RWPE2 (cell line): ENCODE measurements at places on chromosomes 5 and 9.

- no peak for DNase-seq
Measured at GRCh38 chr9:69076550-69076949, 41.0 kb downstream of the FXN start.

DNA sequence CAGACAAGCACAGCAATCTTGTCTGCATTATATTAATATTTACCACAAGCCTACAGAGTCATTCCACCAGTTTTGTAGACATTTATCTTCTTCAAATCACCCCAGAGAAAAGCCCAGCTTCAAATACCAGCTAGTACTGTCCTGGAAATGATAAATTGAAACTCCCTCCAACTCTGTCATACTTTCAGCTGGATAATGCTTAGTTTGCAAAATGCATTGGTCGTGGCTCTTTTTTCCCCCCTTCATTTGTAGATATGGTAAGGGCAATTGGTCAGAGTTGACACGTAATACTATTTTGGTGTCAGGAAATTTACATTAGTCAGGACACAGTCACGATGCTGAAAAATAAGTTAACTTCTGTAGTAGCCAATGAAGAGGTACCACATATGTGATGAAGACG is 21.2 kb downstream of the HMHB1 start:
- DNase-seq = no peak

DNA sequence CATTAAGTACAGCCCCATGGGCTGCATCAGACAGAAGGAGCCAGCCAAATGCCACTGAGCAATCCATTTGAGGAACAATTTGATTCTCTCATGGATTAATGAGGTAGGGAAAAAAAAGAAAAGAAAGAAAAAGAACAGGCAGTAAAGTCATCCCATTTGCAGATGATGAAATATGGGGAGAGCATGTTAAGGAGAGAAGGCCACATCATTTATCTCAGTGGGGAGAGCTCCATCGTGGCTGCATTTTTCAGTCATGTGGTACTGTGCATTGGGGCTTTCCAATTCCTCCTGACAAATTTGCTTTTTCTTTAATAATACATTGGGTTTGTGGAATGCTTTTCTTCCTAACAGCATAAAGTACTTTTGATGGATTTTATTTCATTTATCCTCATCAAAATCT is 375.2 kb upstream of the TLE4 start:
- no peak for DNase-seq

DNA sequence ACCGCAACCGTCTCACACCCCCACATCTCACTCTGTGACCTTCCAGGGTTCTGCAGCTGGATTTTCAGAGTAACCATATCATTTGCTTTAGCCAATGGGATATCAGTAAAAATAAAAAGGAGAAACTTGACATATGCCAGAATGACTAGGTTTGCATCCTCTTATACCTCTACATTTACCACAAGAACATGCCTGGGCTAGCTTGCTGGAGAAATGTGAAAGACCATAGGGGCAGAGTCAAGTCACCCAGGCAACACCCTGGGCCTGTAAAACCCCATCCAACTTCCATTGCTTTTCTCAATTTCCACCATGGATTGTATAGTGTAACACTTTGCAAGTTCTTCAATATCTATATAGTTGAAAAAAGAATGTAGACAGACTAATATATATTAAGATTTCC is 731.1 kb downstream of the PTPRD start:
- DNase-seq = no peak

DNA sequence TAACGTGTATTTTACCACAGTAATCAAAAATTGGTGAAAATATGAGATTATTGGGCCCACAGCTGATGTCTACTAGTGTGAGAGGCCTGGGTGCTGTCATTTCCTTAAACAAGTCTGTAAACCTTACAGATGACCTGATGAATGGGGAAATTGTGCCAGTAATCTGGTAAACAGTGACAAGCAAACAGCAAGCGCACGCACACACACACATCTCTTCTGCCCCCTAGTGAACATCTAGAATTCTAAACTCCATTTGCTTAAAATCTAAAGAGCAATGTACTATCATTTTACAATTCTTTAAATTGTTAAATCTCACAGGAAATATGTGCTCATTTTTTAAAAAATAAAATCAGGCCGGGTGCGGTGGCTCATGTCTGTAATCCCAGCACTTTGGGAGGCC is 7.5 kb upstream of the RAPGEF1 start:
- no peak for DNase-seq

DNA sequence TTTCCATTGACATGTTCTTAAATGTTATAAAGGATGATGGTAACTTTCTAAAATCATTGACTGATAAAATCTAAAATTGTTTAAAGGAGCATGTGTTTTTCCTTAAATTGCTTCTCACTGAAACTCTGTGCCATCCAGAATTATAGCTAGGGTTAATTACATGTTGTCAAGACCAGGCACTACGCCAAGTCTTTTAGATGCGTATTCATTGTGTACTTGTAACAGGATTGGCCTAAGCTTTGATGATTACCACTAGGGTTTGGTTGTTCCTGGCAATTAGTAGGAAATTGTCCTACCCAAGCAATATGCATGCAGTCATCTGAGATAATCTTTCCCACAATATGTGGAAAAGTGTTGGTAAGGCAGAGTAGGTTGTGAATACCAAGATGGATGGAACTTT is 43.8 kb downstream of the PRKACG start:
- no peak for DNase-seq

GRCh38 chr5:173331956-173332479 is 3.8 kb upstream of the STC2 start:
- peak; percentile 96 for DNase-seq

- peak; percentile 69 for DNase-seq
Measured at GRCh38 chr5:139812836-139813805, 17.5 kb downstream of the PSD2 start.

DNA sequence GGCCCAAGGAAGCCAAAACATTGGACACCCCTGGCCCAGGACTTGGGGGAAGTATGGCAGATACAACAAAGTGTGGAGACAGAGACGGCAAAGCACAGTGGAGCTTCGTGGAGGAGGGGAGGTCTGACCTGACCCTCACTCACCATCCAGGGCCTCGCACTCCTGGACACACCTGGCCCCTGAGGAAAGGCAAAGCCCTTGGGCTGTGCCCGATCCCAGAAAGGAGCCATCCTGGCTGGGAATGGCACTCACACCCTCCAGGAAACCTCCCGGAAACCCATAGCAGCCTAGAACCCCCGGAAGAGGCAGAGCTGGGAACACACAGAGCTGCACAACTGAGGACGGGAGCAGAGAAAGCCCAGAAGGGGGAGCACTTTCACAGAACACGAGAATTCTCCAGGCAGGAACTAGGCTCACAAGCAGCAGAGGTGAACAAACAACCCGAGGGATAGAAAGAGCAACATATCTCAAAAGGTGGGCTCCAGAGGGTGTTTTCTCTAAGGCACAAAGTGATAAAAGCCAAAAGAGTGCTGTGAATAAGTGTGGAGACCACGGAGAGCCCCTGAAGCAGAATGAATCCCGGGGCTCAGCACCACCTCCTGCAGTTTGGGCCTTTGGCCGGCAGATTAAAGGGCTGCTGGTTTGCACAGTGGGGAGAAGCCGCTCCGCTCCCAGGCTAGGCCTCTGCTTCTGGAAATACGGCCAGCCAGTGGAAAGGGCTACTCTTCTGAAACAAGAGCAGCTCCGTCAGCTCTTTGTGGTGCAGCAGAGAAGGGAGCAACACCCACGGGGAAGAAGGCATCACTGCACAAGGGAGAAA is 108.2 kb downstream of the UBE2R2 start:
- no peak for DNase-seq
